ENCODE measurements at places on chromosomes 7 and 10.

DNA sequence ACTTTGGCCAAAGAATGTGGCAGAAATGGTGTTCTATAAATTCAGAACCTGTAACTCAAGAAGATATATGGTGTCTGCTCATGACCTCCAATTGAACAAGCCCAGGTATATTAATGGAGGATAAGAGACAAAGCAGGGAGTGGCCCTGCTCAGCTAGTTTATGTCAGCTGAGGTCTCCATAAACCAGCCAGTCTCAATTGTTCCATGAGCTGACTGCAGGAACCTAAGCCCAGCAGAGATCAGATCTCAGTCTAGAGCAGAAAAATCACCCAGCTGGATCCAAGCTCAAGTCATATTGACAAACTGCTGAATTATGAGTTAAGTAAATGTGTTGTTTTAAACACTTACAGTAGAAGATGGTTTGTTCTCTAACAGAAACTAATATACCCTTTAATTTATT is 105.5 kb upstream of the SGCE start:
- DNase-seq, result no peak

GRCh38 chr10:35011771-35012191 is 78.4 kb downstream of the CUL2 start:
- no peak for DNase-seq

DNA sequence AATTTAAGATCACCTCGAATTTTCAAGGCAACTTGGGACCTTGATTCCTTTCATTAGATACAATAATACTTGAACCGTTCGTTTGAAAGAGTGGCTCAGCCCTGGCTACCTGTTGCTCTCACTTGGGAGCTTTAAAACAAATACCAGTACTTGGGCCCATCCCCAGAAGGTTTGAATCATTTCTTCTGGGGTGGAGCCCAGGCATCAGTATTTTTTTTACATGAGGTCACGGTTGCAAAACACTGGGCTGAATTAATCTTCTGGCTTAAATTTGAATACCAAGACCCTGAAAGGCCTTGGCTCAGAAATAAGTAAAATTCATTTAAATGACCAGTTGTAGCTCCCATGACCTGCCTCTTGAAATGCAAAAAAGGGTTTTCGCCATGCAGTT is 214.9 kb downstream of the CREB5 start:
- DNase-seq, result no peak

GRCh38 chr7:133095119-133095671 is 13.3 kb upstream of the CHCHD3 start:
- DNase-seq, result no peak

DNA sequence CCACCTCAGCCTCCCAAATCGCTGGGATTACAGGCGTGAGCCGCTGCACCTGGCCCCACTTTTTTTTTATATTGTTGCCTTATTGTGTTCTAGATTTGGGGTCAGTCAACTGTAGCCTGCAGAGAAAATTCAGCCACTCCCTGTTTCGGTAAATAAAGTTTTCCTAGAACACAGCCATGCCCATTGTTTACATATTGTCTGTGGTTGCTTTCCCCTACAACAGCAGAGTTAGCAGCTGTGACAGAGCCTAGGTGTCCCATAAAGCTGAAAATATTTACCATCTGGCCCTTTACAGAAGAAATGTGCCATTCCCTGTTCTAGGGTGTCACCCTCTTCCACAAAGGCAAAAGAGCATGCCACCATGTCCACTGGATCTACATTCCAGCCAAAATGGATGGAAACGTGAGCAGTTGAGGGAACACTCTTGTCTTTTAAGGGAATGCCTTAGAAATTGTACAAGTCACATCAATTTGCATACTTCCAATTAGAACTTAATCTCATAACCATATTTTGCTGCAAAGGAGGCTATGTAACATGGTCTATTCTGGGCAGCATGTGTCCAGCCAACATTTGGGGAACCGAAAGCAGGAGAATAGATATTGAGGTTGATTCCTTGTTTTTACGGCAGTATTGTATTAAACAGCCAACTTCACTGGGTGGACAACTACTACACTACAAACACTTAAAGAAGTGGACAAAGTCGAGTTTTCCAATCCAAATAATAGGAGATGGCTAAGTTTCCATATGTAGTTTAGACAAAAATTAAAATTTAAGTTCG is 11.0 kb upstream of the BLVRA start:
- no peak for DNase-seq

- DNase-seq, result no peak
Observed at GRCh38 chr7:88344956-88345832, 38.5 kb upstream of the STEAP4 start.

DNA sequence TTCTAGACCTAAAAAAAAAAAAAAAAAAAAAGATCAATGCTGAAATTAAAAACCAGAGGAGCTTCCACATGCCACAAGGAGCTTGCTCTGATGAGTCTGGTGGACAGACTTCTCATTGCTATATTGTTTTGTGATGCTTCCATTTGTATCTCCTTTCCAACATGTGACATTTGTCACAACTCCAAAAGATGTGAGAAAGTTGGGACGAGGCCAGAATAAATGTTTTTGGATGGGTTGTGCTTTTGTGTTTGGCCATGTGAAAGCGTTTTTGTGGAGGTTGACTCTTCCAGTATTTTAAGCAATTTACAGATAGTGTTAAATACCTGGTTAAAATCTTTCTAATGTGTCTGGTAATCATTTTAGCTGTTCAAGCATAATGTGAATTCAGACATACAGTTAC is 280.1 kb downstream of the SKAP2 start:
- DNase-seq, result no peak

GRCh38 chr10:126465771-126466170 is 77.5 kb upstream of the ADAM12 start:
- DNase-seq, result no peak

- DNase-seq, result peak; percentile 37
Observed at GRCh38 chr7:92680442-92680841, 90.3 kb upstream of the FAM133B start.

GRCh38 chr7:130996205-130996832 is 262.3 kb upstream of the KLF14 start:
- DNase-seq, result no peak

- no peak for DNase-seq
Observed at GRCh38 chr10:29667191-29667590, 32.4 kb upstream of the SVIL start.

DNA sequence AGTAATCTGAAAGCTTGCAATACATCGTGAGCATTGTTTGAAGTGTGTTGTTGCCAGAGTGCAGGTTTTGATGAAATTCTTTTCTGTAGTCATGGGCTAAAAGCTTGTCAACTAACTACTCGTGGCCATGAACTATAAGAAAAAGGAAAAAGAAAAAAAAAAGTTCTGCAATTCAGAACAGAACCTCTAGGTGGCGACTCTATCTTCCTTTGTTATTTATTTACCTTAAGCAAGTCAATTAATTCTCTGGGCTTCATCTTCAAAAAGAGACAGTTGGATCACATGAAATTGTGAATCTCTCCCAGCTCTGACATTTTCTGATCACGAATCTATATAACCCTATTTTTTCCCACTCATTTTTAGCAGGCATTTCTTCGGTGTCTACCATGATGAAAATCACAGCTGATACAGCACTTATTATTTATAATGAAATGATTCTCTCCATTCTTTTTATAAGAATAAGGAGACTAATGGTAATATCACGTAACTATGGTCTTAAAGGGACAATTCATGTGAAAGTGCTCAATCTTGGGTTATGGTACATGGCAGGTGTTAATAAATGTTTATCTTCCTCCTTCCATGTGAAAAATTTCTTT is 18.8 kb downstream of the TMEM196 start:
- DNase-seq, result no peak

- DNase-seq, result no peak
Observed at GRCh38 chr10:17831896-17832295, 22.7 kb downstream of the MRC1 start.

- no peak for DNase-seq
Observed at GRCh38 chr10:533611-534010, 155.9 kb downstream of the DIP2C start.

DNA sequence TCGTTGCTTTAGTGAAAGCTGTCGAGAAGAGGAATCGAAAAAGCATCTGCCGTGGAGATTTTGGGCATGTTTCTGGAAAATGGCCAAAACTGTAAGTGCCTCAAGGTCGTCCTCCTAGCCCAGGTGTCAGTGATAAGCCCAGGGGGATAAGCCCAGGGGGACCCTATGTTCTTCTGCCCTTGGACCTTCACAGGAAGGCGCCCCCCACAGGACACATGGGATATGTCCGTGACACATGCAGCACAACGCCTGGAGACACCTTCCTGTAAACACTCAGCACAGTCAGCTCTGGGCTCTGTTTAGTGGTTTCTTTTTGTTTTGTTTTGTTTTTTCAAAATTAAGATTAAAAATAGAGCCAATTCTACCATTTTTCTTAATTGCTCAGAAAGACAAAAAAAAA is 272.7 kb downstream of the KLF6 start:
- DNase-seq, result no peak

DNA sequence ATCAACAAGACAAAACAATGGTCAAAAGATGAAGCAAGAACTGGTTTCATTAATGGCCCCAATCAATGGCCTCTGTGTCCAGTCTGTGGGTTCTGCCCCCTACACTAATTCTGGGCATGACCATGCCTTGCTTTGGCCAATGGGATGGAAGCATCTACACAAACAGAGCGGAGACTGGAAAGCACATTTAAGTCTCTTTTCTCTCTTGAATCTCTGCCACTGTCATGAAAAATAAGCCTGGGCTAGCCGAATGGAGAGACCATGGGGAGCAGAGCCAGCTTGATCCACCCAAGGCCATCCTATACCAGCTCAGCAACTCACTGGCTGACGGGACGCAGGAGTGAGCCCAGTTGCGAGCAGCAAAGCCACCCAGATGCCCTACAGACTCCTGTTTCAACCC is 30.9 kb downstream of the ANKRD16 start:
- DNase-seq, result no peak

DNA sequence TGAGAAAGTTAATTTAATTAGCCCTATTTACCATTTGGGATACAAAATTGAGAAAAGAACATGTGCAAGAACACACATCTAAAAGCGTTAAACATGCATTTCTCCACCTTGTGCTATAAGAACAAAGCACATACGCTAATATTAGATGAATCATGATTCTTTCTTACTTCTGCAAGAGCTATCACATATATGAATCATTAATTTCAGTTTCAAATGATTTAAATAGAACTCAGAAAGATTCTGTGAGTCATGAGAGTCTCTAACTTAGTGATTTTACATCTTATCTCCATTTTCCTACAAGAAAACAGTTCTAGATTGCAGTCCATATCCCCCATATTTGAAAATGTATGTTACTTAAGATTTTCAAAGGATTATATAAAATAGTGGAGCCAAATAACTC is 173.9 kb downstream of the RNLS start:
- no peak for DNase-seq

DNA sequence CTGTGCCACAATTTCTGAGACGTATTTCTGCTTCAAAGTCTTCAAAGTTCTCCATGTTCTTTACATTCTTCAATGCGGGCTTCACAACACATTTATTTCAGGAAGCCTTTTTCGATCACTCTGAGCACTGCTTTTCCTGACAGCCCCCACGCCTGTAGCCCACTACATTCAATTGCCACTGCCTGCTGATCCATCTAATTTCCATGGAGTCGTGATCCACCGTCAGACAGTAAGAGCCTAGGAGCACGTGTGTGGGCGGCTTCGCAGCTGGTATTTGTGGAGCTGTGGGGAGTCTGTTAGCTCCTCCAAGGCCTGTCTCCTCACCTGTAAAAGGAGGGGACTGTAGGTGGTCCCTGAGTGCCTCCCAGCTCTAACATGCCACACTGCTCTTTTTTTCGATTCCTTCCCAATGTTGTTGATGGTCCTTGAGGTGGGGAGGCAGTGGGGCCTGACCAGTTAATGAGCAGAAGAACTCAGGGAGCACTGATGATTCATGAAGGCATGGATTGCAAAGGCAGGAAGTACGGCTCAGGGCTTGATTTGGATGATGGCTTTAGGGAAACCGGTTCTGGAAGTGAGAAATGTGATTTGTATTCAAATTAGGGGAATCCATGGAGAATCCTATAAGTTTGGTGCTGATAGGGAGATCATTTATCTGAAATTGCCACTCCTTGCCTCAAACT is 401.1 kb upstream of the PODXL start:
- DNase-seq, result no peak

DNA sequence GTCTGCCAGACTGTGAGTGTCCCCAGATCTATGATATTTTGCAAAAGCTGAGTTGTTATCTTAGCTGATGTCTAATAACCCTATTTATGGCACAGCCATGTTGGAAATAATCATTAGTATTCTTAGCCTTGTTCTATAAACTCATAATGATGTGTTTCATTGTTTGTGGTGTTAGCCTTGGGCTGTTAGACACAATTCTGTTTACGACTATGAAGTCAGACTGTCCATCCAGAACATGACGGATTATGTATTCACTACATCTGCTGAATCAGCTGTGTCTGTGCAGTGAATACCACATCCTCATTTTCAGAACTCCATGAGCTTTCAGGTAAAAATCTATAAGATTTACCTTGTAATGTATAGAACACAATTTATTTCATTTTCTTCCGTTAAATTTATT is 577.1 kb downstream of the NRG3 start:
- no peak for DNase-seq

DNA sequence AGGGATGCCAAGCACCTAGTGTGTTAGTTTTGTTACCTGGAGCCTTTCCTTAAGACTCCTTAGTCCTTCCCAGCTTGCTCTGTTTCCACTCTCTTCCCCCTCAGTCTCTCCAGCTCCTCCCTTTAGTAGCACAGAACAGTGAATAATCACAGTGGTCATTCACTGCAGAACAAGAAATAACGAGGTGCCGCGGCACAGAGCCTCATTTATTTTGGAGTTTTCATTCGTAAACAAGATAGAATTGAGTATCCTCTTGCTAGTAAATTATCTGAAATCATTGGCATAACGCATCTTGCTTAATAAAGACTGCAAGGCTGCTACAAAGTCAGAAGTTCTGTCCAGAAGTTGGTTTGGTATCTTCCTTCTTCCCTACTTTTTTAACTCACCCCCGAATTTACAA is 129.3 kb upstream of the LANCL2 start:
- DNase-seq, result no peak

Data from smooth muscle cell of the brain vasculature (primary cell).